NCI-H2227 treated with DMSO at 0.1 percent for 48 hours (cell line): ENCODE measurements at places on chromosomes 11 and 22.

GRCh38 chr11:6817694-6818093 lies 18.2 kb upstream of the OR6A2 start:
- no peak for DNase-seq

DNA sequence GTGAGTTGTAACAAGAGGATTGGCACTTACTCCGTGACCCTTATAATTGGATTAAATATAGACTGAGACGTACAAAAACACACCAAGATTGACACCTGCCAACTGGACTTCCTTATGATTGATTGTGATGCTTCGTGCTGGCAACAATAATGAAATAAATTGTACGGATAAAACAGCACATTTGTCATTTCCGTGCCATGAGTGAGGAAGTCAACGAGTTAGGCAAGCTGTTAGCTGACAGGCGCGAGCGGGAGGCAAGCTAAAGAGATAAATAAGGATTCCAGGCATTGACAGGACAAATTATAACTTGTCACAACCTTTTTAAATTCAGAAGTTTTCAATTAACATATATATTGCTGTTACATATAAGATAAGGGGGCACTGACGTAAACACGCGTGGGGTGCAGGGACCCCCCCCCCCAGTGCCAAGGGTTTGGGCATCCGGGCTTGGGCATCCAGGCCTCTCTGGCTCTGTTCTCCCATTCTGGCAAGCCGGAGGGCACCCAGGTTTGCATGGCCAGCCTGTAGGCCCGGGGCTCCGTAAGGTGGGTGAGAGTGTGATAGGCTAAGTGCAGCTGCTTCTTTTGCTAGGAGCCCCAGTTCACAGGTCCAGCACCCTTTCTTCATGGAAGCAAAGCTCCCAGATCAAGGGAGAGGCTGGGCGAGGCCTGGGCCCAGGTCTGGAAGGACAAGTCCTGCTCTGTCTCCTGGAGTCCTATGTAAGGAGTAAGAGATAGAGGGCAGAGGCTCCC lies 11.2 kb upstream of the PAX6 start:
- no peak for DNase-seq

GRCh38 chr11:8372641-8373381 lies 109.1 kb upstream of the LMO1 start:
- no peak for DNase-seq

- DNase-seq, result no peak
Observed at GRCh38 chr11:125638315-125638714, 13.4 kb downstream of the CHEK1 start.

- DNase-seq, result no peak
Observed at GRCh38 chr22:27133019-27133431, 475.6 kb downstream of the MIAT start.

GRCh38 chr11:76177250-76177686 lies 29.0 kb downstream of the WNT11 start:
- no peak for DNase-seq

- no peak for DNase-seq
Observed at GRCh38 chr11:100791860-100792259, 104.8 kb downstream of the ARHGAP42 start.

- peak; percentile 88 for DNase-seq
Observed at GRCh38 chr11:131999084-131999483, 628.7 kb downstream of the NTM start.

DNA sequence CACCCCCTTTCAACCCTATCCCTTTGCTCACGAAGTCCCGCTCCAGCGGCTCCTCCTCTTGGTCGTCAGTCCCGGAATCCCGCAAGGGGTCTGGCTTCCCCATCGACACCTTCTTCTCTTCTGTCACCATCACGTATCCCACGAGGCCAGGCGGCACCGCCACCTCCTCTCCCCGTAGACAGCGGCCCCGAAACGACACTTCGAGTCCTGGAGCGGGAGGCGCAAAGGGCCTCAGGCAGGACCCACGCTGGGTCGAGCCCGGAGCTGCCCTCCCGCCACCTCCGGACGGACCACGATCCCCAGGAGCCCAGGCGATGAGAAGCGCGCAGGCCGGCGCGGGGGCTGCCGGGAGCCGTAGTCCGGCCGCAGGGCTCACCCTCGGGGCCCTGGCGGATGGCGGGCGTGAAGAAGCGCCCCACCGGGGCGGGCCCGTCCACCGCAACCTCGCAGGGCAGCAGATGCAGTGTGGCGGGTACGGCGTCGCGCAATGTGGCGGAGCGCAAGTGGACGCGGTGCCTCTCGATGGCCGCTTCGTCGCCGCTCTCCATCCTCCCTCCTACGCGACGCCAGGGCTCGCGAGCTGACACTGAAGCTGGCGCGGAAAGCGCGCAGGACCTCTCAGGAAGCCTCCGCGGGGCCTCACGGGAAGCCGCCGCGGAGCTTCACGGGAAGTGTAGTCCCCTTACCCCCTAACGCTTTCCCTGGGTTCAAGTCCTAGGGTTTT lies at the start of gene RNASEH2C:
Gene RNASEH2C, minus strand, starts transcription at position 588 of the 724 bp plus-strand sequence. Its CDS starts 40 bp downstream, at position 548.
- peak; percentile 72 for DNase-seq

DNA sequence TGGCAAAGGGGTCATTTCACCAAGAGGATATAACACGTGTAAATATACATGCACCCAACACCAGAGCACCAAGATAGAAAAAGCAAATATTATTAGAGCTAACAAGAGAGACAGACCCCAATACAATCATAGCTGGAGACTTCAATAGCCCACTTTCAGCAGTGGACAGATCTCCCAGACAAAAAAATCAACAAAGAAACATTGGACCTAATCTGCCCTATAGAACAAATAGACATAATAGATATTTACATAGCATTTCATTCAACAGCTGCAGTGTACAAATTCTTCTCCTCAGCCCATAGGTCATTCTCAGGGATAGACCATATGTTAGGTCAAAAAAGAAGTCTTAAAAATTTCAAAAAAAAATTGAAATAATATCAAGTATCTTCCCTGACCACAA lies 312.8 kb downstream of the TTC28 start:
- DNase-seq, result no peak

- DNase-seq, result no peak
Observed at GRCh38 chr22:24128631-24129262, 52.5 kb upstream of the SUSD2 start.

GRCh38 chr11:132718711-132719671 lies 813.3 kb downstream of the OPCML start:
- no peak for DNase-seq

GRCh38 chr11:10401256-10401655 lies 53.8 kb upstream of the AMPD3 start:
- DNase-seq, result no peak

DNA sequence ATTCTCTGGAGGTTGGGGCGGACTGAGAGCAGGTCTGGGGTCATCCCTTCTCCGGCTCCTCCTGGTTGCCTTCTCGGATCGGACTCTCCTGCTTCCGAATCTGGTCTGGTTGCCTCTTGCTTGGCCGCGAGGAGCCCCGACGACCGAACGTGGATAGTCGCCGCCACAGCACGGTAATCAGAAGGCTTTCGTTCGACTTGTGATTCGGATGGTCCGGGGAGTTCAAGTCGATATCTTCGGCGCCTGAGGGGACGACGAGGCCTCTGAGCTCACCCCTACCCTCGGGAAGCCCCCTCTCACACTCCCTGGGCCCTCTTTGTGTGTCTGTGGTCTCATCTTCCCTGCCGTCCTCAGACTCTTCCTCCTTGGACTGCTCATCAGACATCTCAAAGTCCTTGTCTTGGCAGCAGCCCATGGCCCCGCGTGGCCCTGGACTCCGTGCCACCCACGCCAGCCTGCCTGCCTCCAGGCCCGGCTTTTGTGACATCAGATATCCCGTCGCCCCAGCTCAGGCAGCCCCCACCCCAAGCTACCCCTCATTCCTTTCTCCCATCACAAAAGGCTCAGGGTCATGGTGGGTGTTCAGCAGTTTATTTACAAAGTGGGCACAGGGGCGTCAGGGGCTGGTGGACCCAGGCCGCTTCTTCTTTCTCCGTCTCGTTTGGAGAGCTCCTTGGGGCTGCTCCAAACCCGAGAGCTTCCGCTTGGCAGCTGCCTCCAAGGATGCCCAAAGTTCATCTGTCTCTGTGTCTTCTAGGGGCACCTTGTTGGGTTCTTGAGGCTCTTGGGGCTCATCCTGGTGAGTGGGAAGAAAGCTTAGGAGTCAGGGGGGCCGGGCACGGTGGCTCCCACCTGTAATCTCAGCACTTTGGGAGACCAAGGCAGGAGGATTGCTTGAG lies at the start of gene TEX54:
Gene TEX54, minus strand, starts transcription at position 506 of the 899 bp plus-strand sequence.
- DNase-seq, result no peak

- DNase-seq, result no peak
Observed at GRCh38 chr22:32404021-32404420, 8.0 kb downstream of the RTCB start.

GRCh38 chr11:106379265-106379664 lies 301.8 kb downstream of the AASDHPPT start:
- DNase-seq, result no peak

GRCh38 chr11:125036933-125037332 lies 26.2 kb upstream of the SLC37A2 start:
- DNase-seq, result no peak

- no peak for DNase-seq
Observed at GRCh38 chr11:80873310-80873999, 1432.6 kb upstream of the TENM4 start.

GRCh38 chr22:32544953-32545558 lies 70.4 kb downstream of the FBXO7 start:
- DNase-seq, result no peak

- DNase-seq, result peak; percentile 52
Observed at GRCh38 chr11:64040684-64041322, 5.1 kb downstream of the FLRT1 start.

- peak; percentile 85 for DNase-seq
Observed at GRCh38 chr11:64846998-64847666, 2.7 kb upstream of the CDC42BPG start.

DNA sequence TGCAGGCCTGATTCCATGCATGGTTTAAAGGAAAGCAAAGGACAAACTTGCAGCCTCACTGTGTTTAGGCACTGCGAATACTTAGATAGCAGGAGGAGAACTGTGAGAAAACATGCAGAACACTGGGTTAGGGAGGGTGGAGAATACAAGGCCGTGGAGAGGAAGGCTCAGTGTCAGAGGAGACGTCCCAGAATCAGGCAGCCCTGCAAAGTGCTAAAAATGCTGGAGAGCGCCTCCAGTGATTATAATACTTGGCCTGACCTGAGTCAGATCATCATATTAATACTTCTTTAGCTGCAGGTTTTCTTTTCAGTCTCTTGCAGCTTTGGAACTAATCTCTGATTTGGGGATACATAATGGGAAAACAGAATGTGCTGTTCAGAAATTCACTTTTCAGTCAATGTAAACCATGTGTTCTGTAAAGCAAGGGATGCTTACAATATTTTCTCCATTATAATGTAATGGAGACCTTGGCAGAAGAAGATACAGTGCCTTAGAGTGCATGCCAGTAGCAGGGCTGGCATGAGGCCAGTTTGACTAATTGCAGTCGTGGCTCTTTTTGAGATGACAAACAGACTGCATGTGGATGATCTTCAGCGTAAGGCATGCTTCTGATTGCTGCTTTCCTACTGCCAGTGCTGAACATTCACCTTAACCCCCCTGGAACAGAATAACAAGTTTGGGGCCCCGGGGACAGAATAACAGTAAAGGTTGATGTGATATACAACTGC lies 16.8 kb downstream of the EXT2 start:
- DNase-seq, result peak; percentile 14

GRCh38 chr11:89612096-89612495 lies 98.0 kb upstream of the TRIM77 start:
- no peak for DNase-seq

DNA sequence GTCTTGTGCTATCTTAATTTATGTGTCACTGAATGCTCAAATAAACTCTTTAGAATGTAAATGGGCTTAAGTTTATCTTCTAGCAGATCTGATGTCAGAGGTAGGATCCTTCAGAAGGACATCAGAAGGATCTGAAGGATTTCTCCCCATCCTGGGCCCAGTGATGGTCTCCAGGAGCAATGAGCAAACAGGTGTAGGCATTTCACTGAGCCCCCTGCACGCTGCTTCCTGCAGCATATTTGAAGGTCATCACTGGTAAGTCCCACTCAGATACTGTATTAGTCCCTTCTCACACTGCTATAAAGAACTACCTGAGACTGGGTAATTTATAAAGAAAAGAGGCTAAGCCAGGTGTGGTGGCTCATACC lies 4.5 kb downstream of the GSTP1 start:
- DNase-seq, result no peak

DNA sequence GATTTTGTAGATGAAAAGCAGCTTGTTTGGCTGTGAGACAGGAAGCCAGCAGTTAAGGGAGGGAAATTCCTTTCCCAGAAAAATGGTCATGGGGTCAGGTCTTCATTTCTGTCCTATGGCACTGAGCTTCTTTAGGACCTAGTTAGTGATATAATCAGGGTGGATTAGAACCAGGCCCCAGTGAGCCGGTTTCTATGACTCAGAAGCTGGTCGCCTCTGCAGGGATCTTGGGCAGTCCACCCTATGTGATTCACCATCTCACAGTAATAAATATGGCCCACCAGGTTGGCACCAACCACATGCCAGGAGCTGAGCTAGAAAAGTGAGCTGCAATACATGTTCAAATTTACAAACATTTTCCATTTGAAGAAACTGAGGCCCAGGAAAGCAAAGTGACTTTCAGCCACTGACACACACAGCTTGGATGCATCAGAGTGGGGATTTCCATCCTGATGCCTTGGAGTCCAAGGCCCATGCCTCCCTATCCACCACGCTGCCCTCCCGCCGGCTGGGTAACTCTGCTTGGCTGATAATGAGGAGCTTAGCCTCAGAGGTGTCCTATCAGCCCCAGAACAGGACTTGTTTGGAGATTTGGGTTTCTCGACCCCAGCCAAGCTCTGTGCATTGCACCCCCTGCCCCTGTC lies 42.0 kb downstream of the CD82 start:
- DNase-seq, result no peak
